ENCODE measurements at places on chromosomes 2 and 18. TPM values are rescaled to one million over a fixed set of nuclear protein-coding genes. Genes with fewer than 3 reads are reported as not detected.

Gene MERTK
- 2.7 TPM for total RNA-seq

GRCh38 chr2:165902934-165903333 lies 50.6 kb downstream of the TTC21B start:
- no peak for DNase-seq

GRCh38 chr2:11517906-11518305 lies 15.9 kb upstream of the GREB1 start:
- no peak for DNase-seq

DNA sequence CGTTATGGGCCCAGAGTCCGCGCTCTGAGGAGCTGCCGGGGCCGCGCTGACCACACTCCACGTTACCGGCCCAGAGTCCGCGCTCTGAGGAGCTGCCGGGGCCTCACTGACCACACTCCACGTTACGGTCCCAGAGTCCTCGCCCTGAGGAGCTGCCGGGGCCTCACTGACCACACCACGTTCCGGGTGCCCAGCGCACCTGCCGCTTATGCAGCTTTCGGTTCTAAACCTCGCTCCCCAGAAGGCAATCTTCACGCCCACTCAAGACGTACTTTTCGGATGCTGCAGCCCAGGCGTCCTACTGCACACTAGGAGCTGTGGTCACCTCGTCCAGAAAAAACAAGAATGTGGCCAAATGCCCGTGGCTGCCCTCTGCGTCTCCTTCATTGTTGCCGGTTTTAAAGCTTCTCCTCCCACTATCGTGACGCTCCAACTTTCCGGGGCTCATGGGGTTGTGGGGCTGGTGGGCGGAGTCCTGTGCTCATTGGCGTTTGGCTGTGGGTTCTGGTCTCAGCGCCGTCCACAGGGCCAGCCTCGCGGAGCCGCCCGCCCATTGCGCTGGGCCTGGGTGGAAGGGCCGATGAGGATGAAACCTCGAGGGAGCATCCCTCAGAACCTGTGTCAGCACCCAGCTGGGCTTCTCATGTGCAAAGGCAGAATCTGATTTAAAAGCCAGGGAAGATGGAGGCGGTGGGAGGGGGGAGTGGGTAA lies 11.9 kb downstream of the KCNG2 start:
- DNase-seq: no peak

Data from kidney epithelial cell (primary cell).